ENCODE measurements at places on chromosomes 6 and 20.

DNA sequence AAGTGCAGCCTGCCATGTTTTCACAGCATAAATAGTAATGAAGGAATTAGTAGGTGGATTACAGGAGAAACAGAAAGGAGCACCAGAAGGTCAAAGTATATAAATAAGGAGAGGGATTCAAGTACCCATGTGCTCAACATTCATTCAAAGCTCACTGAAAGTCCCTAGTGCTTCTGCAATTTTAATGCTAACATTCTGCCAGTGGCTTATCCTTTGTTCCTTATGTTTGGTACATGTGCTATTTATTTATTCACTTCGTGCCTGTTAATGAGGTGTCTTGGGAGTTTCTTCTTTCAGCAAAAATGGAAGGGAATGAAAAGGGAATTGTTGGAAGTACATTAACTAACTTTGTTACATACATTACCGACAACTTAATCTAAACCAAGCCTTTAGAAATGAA lies 105.7 kb downstream of the CRYBG1 start:
- DNase-seq: no peak

GRCh38 chr6:18388271-18388670 lies 1.1 kb downstream of the RNF144B start:
- no peak for DNase-seq

- no peak for DNase-seq
Measured at GRCh38 chr6:112911959-112912358, 564.8 kb downstream of the RFPL4B start.

DNA sequence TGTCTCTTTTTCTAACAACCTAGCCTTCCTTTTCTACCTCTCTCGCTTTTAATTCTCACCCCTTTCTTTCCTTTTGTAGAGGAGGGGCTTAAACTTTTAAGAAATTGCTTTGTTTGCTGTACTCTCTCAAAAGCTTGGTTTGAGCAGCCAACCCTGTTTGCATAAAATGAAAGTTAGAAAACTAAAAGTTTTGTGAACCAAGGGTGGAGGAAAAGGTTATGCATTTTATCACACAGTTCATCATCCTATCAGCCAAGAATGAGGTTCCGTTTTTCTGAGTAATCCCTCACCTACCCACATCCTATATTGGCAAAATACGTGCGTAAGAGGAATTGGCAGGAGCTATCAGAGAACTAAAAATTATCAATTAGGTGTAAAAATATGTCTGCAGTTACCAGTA lies 42.8 kb upstream of the LOC128125822 start:
- DNase-seq: no peak

- no peak for DNase-seq
Measured at GRCh38 chr6:134176264-134176975, 124.0 kb upstream of the SLC2A12 start.

- no peak for DNase-seq
Measured at GRCh38 chr6:108123946-108124345, 41.9 kb upstream of the NR2E1 start.

- DNase-seq: no peak
Measured at GRCh38 chr6:34916348-34916967, 27.4 kb downstream of the ANKS1A start.

DNA sequence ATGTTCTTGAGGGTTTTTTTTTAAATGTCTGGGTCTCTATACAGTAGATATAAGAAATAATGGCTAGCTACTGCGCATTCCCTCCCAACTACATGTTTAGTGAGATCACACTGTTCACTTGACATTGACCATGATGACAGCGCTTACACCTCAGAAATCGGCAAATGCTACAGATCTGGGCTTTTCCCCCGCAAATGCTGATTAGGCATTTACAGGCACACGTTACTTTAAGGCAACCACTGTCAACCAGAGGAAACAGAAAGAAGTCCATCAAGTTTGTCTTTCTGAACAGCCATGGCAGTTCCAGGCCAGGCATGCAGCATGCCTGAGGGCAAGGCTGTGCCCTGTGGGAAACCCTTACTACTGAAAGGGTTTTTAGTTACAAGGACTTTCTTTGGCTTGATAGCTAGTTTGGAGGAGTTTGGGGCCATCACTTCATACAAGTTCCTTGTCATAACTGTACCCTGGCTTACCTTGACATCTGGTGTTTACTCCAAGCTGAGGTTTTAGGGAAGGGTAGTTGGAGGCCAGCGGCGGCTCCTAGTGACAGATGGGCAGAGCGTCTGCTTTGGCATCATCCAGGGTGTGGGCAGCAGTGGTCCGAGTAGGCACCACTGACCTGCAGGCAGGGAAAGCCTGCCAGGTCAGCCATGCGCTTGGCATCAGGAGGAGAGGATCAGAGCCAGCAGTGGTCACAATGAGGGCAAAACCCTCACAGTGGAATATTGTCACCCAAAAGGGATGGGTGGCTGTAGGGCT lies 43.0 kb downstream of the CFAP61 start:
- DNase-seq: no peak

DNA sequence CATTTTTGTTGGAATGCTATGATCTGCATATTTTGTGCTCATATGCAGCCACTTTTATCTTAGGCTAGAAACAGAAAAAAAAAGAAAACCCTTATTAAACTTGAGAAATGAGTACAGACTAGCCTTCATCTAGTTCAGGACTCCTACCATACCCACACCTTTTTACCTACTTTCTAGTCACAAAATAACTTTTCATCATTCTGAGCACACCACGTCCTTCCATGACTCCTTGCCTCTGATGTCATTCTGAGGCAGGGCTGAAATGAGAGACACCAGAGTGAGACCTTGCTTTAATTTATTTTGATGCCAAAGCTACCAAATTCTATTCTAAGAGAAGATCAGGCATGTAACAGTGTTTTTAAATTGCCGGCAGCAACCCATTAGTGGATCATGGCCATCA lies 38.8 kb downstream of the SNX3 start:
- DNase-seq: no peak

GRCh38 chr20:6519556-6519955 lies 247.9 kb upstream of the BMP2 start:
- no peak for DNase-seq

DNA sequence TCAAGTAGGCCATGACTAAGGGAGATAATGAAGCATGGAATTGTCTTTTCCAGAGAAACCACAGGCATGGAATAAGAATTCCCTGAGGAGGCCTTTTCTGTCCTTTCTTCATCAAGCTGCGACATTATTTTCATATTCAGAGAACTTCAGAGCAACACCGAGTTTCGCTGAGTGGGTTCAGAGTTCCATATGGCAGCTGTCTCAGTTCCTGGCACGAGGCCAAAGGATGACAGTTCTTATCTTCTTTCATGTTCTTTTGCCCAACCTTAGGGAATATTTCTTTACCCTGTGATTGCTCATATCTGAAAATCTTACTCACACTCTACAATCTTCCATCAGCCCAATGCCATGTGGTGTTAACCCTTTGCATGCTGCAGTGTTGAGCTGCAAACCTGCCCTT lies 135.3 kb upstream of the BMP2 start:
- DNase-seq: no peak

- DNase-seq: no peak
Measured at GRCh38 chr20:38604873-38605303, 3.3 kb downstream of the ARHGAP40 start.

DNA sequence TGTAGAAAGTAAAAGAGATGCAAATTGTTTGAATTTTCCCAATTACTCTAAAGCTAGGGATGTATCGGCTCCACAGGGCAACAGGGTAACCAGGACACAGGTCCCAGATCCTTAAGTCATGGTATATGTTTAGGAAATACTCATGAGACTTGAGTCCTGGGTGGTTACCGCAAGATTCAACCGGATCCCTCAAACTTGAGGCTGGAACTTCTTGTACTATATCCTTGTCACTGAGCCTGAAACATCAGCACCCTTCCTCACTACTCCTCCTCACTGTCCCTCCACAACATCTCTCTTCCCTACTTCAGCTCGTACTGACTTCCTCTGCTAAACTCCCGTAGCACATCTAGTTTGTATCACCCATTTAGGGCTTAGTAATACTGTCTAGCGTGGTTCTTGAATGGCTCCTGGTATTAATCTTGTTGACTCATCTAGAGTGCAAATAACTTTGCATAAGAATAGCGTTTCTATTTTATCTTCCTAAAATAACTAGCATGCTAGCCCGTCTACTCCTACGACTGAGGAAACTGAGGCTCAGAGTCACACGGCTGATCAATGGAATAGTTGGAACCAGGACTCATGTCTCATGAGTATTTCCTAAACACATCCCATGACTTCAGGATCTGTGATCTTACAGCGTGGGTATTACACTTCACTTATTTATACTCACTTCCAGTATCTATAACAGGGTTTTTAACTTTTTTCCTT lies 72.1 kb downstream of the FILIP1 start:
- DNase-seq: no peak

DNA sequence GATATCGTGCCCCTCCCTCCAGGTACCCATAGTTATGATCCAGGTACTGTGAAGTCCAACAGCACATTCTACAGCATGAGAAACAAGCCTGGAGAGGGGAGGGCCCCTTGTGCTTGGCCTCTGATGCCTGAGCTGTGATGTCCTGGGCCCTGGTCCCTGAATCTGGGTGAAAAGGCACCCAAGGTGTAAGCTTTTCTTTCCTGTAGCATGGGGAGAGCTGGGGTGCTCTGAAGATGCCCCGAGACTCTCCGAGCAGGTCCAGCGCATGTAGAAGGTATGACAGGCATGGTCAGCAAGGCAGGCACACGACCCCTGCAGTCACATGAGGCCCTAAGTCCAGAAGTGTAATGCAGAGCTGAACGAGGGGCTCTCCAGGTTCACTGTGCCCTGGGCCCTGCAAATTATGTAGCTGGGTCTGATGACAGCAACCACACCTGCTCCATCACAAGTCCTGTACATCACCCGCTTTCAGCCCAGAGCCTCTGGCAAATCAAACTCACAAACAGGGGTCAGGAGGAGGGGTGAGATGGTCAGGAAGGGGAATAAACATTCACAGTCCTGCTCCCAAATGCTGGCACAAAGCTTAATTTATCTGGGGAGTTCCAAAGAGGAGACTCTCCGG lies 1.8 kb upstream of the CTSZ start:
- DNase-seq: no peak

- peak; percentile 65 for DNase-seq
Measured at GRCh38 chr20:62156592-62157386, 13.2 kb downstream of the SS18L1 start.

DNA sequence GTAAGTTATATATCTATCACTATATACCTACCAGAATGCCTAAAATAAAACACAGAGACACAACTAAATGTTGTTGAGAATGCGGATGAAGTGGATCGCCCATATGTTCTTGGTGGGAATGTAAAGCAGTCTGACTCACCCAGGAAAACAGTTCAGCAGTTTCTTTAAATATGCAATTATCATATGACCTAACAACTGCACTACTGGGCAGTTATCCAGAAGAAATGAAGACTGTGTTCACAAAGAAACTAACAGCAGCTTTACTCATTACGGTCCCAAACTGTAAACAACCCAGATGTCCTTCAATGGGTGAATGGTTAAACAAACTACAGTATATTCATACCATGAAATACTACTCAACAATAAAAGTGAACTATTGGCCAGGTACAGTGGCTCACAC lies 14.3 kb upstream of the ZC3H12D start:
- no peak for DNase-seq

GRCh38 chr6:40887792-40888340 lies 151.2 kb downstream of the UNC5CL start:
- no peak for DNase-seq

- DNase-seq: no peak
Measured at GRCh38 chr20:46396052-46396740, 10.2 kb downstream of the ELMO2 start.

GRCh38 chr20:12014736-12015135 lies 97.0 kb downstream of the BTBD3 start:
- no peak for DNase-seq

DNA sequence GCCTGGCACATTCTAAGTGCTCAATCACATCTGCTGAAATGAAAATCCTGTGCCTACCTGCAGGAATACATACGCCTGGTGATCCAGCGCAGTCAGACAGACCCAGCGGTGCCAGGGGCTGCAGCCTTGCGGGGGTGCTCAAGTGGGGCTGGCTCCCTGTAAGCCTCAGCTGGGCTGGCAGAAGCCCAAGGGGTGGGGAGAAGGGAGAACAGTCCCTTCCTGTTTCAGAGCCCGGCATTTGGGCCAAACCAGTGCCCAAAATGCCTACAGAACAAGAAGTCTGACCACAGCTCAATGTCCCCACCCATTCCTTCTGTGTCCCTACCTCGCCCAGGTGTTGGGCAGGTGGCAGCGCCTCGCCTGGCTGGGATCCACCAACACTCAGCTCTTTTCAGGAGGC lies 22.6 kb downstream of the KCNK15 start:
- no peak for DNase-seq

DNA sequence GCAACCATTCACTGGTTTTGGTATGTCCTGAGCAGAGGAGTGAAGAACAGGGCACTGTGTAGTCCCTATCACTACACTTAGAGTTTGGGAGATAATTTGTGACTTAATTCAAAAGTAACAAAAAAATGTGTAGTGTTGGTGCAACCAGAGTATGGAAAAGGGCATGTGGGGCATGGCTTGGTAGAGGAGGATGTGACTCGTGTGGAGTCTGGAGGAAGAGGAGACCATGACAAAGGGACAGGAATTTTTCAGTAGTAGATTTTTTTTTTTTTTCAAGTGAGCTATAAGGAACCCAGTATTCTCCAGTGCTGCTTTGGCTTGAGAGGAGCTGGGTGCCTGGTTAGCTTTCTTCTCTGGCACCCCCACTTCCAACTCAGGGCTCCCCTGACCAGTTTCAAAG lies 5.1 kb downstream of the MTRES1 start:
- no peak for DNase-seq

DNA sequence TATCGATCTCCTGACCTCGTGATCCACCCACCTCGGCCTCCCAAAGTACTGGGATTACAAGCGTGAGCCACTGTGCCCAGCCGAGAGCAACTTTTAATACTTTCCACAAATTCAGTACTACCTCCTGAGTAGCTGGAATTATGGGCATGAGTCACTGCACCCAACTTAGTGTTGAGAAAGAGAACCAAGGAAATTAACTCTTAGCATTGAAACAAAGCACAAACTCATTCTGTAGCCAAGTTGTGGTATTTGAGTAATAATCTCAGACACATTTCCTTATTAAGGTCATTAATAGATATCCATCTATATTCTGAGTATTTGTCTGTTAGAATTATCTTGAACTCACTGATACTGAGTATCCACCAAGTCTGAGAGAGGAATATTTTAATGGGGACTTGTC lies 14.3 kb upstream of the ELOVL2 start:
- DNase-seq: no peak

- no peak for DNase-seq
Measured at GRCh38 chr6:40882323-40882997, 156.6 kb downstream of the UNC5CL start.

- DNase-seq: no peak
Measured at GRCh38 chr6:127641905-127642304, 64.9 kb downstream of the C6orf58 start.

DNA sequence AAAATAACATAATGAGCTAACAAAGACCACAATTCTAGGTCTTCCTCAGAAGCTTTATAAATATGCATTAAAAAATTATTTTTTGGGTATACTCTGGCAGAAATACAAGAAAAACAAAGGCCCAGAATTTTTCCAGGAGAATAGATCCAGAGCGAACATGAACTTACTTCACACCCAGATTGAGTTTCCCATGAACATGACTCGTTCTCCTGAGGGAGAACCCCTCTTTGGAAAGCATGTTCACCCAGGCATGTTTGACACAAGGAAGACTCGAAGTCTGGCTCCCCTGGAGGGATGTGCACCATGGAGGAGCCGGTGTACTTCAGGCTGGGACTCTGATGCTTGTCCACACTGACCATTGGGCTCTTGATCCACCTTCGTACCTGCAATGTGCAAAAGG lies 56.1 kb downstream of the SGK1 start:
- DNase-seq: no peak
